ENCODE measurements at places on chromosomes 1 and 21.

GRCh38 chr1:203217668-203218067 lies 11.8 kb downstream of the CHIT1 start:
- DNase-seq: no peak

DNA sequence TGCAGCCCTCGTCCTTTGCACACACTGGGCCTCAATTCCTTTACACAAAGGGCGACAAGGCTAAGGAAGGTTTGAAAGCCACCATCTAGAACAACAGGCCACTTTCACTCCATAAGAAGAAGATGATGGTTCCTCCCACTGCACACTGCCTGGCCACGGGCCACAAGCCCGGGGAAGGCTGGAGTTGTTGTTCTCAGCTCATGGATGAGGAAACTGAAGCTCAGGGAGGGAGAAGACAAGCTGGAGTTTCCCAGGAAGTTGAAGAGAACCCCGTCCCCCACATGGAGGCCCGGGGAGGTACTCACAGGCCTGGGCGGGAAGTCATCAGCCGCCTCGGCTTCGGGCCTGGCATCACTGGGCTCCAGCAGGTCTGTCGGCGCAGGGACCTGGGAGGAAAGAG lies 24.6 kb upstream of the DDOST start:
- DNase-seq: no peak

GRCh38 chr1:80274256-80274655 lies 1267.7 kb upstream of the ADGRL4 start:
- DNase-seq: no peak

DNA sequence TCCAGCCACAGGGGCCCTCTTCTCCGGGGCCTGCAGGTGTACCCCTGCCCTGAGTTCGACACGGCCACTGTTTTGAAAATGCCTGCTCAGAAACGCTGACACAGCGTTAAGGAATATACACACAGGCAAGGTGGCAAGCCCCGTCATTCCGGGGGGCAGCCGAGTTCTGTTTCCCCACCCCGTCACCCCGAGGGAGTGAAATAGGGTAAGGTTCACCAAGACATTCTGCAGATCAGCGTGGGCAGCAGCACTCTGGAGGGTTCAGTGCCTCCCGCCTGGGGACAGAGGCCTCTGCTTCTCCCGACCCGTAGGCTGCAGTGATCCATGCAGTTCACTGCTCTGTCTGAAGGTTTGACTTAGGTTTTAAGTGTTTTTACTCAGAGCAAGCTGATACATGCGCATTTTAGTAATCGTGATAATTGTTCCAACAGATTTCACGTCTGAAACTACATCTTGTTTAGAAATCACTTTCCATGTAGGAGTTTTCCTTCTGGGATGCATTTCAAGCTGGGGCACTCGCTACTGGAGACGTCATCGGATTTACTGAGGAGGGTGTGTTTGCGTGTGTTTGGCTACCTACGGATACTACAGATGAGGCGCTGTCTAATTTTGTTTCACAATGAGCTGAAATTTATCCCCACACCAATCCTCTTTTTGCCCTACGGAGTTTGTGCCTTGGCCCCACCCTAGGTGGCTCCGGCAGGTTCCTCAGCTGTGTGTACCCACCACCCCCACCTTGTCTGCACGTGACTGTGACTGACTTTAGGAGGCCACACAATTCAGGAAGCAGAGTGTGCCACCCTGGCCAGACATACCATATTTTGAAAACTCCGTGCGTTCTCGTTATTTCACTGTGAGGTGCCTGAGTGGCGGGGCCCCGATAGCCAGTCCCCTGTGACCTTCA lies 63.5 kb downstream of the AGPAT3 start:
- DNase-seq: no peak

GRCh38 chr1:204920511-204920910 lies 49.8 kb downstream of the NFASC start:
- no peak for DNase-seq

Data from stimulated activated CD8-positive, alpha-beta memory T cell treated with anti-CD3 and anti-CD28 coated beads, Interleukin-12 subunit alpha, Interleukin-12 subunit beta, amount 100 ng/mL, for 4 hours (primary cell).